Gastroesophageal sphincter (tissue), 4 donors: ENCODE measurements at places on chromosomes 11 and 22.

GRCh38 chr11:13028322-13028721, 19.2 kb downstream of the RASSF10 start:
- ATAC-seq: no peak
- no peaks in the 10 kb centered on the region for H3K4me1 ChIP-seq
- H3K27ac ChIP-seq: no peak overlapping the region
- peaks cover 17% of the 10 kb centered on the region for H3K27me3 ChIP-seq
- H3K4me3 ChIP-seq: no peak overlapping the region

DNA sequence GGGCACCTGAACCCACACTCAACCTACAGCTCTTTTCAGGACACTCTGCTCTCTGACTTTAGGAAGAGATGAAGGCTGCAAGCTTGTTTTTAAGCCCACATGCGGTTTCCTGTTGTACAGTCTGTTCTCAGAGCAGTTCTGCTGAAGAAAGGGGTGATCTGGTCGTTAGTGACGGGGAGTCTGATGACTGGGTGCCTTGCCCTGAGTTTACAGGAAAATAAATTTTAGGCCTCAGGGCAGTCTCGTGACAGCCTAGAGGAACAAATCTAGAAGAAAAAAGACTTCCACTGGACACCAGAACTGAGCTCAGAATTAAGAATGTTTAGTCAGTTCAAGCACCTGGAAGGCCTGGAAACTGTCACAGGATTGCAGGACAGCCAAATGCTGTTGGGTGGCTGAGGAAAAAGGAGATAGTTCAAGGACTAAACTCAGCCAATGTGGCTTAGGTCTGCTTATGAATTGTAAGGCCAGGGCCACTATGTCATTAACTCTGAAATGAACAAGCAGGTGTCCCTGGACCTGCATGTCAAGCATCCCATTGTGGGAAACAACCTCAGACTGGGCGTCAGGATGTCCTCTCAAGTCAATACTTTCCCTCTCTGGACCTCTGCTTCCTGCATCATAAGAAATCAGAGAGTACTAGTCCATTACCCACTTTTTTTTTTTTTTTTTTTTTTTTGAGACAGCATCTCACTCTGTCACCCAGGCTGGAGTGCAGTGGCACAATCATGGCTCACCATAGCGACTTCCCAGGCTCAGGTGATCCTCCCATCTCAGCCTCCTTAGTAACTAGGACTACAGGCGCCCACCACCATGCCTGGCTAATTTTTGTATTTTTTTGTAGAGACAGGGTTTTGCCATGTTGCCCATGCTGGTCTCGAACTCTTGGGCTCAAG, 5.7 kb downstream of the PIK3IP1 start:
- peaks cover 12% of the 10 kb centered on the region for H3K4me1 ChIP-seq
- no peak overlapping the region for H3K4me3 ChIP-seq
- no peaks in the 10 kb centered on the region for H3K36me3 ChIP-seq
- ATAC-seq: no peak

DNA sequence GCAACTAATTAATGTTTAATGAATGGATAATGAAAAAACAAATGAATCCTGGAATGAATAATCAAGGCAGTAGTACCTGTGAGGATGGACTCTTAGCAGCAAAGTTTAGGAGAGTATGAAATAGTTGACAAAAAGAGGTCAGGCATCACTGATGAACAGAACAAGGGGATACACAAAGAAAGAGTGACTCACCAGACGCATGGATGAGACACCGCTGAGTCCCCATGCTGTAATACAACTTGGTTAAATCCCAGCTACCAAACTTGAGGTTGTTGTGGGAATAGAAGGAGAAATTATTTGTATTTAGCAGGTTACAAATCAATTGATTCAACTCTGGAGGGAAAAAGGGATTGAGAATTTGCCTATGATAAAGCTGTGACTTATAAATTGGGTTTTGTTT, 976.9 kb upstream of the TENM4 start:
- no peak overlapping the region for H3K4me3 ChIP-seq
- H3K27me3 ChIP-seq: no peaks in the 10 kb centered on the region
- ATAC-seq: no peak
- no peaks in the 10 kb centered on the region for H3K4me1 ChIP-seq
- no peak overlapping the region for H3K27ac ChIP-seq

DNA sequence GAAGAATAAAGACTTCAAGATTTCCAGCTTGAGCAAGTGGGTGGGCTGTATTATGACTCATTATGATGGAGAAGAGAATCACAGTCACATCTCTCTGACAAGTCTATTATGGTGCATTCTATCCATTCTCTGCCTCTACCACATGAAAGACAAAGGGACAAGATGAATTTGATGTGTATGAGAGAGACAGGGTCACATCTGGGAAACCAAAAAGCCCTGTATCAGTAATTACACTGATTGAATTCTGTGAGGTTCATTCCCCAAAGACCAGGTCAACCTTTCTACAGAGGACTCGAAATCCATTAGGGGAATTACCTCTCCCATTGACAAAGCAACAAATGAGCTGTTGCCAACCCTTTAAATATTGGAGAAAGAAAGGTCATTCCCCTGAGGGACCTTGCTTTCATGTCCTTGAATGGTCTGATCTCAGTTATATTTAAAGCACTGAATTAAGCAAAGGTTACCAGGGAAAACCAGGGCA, 109.6 kb downstream of the USP35 start:
- H3K27me3 ChIP-seq: no peaks in the 10 kb centered on the region
- H3K4me1 ChIP-seq: no peaks in the 10 kb centered on the region
- H3K4me3 ChIP-seq: no peak overlapping the region
- no peak for ATAC-seq
- H3K27ac ChIP-seq: no peak overlapping the region
- no peaks in the 10 kb centered on the region for H3K36me3 ChIP-seq

GRCh38 chr22:21074102-21074715, 28.5 kb downstream of the LRRC74B start:
- H3K27me3 ChIP-seq: peaks cover 13% of the 10 kb centered on the region
- H3K4me1 ChIP-seq: no peaks in the 10 kb centered on the region
- H3K36me3 ChIP-seq: no peaks in the 10 kb centered on the region
- H3K4me3 ChIP-seq: no peak overlapping the region
- no peak overlapping the region for H3K27ac ChIP-seq
- ATAC-seq: peak; percentile 41

DNA sequence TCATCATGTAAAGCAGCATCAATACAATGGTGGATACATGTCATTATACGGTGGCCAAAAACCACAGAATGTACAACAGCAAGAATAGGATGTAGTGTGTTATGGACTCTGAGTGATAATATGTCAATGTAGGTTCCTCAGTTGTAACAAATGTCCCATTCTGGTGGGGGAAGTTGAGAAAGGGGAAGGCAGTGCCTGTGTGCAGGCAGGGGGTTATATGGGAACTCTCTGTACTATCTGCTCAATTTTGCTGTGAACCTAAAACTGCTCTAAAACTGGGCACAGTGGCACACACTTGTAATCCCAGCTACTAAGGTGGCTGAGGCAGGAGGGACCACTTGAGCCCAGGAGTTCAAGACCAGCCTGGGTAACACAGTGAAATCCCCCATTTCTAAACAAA, 5.9 kb downstream of the CHKA start:
- peaks cover 61% of the 10 kb centered on the region for H3K4me1 ChIP-seq
- H3K4me3 ChIP-seq: no peak overlapping the region
- H3K27ac ChIP-seq: peak overlapping the region; percentile 15
- peak; percentile 13 for ATAC-seq
- no peaks in the 10 kb centered on the region for H3K27me3 ChIP-seq

DNA sequence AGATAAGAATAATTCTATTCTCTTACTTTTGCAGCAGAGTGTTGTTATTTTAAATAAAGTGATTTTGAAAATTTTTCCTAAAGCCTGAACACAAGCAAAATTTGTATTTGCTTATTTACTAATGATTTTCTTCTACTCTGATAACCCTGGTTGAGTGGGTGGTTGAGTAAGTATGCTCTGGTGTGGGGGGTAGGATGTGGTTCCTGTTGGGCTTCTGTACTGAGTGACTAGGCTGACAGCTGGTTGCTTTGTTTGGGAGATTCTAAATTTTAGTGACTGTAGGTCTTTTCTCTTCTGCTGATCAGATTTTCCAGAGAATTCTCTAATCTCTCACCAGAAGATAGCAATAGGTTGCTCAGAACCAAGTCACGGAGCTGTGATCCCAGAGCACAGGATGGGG, 61.6 kb downstream of the METTL15 start:
- no peaks in the 10 kb centered on the region for H3K36me3 ChIP-seq
- no peaks in the 10 kb centered on the region for H3K27me3 ChIP-seq
- no peak for ATAC-seq
- H3K4me3 ChIP-seq: no peak overlapping the region
